Activated naive CD8-positive, alpha-beta T cell treated with anti-CD3 and anti-CD28 coated beads, Interleukin-2, amount 10 ng/mL, durations not matched to agents 7 days and 5 days (primary cell): ENCODE measurements at places on chromosomes 1 and 21. TPM values are rescaled to one million over a fixed set of nuclear protein-coding genes. Genes with fewer than 3 reads are reported as not detected.

DNA sequence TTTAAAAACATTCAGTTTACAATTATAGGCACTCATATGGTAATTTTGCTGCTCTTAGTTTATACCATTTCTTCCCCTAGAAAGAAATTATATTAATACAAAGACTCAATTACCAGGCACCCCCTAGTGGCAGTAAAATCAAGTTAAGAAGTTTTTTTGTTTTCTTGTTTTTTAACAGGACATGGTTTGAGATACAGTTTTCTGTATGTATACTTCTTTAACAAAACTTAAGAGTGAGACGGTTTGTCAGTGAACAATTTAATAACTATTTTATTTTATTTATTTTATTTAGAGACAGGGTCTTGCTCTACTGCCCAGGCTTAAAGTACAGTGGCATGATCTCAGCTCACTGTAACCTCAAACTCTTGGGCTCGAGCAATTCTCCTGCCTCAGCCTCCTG lies 224.6 kb downstream of the FAF1 start:
- no peak for DNase-seq

- no peak for DNase-seq
Observed at GRCh38 chr1:220139966-220140365, 46.0 kb downstream of the IARS2 start.

The FCGR3A gene
- 1.9 TPM for total RNA-seq

The CFAP141 gene
- not detected for total RNA-seq

DNA sequence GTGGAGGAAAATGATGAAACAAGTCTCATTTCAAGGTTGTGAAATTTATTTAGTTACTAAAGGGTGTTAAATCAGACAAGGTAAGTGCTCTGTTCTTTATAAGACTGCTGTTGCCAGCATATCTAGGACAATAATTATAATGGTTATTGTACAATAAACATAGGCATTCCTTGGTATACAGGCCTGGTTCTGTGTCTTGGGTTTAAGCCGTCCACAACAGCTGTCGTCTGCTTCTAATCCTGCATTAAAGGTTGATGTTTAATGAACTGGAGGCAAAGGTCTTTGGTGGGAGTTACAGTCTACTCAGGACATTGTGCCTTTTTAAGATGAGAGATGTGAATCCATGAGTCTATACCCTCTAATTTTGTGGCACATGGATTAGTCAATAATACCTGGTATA lies 23.4 kb upstream of the FMO4 start:
- no peak for DNase-seq

The GPR37L1 gene
- total RNA-seq, result not detected

DNA sequence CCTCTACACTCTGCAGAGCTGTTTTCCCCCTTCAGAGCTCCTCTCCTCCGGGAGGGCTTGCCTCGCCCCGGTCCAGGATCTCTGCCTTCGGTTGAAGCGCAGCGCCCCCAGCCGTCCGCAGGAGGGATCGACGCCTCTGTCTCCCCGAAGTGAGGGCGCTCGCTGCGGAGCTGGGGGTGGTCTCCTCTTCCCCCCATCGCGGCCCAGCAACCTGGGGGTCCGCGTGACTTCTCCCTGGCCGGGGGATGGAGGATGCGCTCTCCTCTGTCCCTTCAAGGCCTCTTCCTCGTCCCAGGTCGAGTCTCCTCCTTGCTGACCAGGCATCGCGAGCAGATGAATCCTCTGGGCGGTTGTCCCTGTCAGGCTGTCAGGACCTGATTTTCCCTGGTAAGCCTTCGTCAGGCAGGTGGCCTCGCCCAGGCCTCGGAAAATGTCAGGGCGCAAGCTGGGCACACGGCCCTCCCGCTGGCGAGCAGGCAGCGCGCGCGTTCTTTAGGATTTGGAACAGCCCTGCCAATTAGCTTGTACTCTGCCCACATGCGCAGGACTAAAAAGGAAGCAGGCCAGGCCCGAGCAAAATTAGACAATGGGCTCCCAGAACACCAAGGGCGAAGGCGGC lies 90.5 kb downstream of the EDEM3 start:
- DNase-seq, result peak; percentile 67

The NSUN4 gene
- 23.2 TPM for total RNA-seq

DNA sequence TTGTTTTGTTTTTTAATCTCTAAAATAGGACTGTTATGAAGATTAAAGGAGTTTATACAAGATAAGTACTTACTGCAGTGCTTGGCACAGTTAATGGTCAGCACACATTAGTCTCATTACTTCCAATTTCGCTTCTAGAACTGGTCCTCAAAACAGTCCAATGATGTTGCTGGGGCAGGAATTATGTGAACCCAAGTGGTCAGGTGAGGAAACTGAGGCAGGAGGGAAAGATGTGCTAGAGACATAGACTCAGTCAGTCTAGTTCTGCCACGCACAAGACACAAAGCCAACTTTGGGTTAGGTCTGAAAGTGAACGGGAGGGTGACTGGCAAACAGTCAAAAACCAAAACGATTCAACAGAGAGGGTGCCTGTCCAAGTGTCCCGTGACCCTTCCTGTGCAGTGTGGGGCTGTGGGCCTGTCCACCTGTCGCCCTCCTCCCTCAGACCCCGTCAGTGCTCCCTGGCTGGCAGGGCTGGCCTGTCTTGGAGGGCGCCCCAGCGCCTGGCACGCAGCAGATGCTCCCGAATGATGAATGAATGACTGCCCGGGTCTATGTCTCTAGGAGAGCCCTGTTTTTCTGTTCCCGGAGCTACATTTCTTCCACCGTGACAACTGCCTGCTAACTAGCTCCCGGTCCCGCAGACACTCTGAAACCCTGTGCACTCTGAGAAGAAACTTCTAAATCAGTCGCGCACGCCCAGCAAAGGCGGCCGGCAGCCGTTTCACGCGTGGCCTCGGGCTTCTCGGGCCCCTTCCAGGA lies 2.4 kb downstream of the LRP8 start:
- no peak for DNase-seq

- DNase-seq, result no peak
Observed at GRCh38 chr1:215883004-215883403, 315.9 kb downstream of the KCTD3 start.

The CTSS gene
- 104 TPM for total RNA-seq

The KCNJ10 gene
- not detected for total RNA-seq

- no peak for DNase-seq
Observed at GRCh38 chr1:206468571-206468970, 1.7 kb upstream of the IKBKE start.

- DNase-seq, result no peak
Observed at GRCh38 chr1:245353915-245354775, 199.4 kb downstream of the KIF26B start.

The TBX15 gene
- not detected for total RNA-seq

- no peak for DNase-seq
Observed at GRCh38 chr21:28393279-28393678, 599.4 kb downstream of the LTN1 start.

The LCE1F gene
- not detected for total RNA-seq

GRCh38 chr21:36757196-36757595 lies 58.3 kb downstream of the SIM2 start:
- DNase-seq, result no peak

- no peak for DNase-seq
Observed at GRCh38 chr1:33930346-33931110, 66.6 kb downstream of the HMGB4 start.

DNA sequence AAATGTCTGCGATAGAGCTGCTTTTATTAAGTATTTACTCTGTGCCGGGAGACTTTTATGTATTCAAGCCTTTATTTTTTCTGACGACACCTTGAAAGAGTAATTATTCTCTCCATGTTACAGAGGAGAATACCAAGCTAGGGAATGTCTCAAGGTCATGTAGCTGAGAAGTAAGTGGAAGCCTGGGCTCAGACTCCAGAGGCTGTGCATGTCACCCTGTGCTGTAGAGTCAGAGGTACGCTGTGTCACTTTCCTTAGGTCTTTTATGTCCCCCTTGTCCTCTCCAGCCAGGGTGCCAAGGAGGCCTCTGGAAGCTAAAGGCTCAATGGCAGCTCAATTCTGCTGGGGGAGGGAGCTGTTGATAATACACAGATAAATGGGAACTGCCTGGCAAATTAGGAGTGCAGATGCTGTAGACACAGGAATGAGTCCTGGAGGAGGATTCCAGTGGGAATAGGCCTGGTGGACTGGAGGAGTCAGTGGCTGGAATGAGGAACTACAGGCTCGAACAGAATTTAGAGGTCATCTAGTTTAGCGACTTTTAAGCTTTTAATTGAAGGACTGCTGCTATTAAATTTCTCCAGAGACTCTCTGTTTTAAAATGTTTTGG lies 9.3 kb upstream of the IL19 start:
- DNase-seq, result no peak

The SDF4 gene
- total RNA-seq, result 103 TPM

DNA sequence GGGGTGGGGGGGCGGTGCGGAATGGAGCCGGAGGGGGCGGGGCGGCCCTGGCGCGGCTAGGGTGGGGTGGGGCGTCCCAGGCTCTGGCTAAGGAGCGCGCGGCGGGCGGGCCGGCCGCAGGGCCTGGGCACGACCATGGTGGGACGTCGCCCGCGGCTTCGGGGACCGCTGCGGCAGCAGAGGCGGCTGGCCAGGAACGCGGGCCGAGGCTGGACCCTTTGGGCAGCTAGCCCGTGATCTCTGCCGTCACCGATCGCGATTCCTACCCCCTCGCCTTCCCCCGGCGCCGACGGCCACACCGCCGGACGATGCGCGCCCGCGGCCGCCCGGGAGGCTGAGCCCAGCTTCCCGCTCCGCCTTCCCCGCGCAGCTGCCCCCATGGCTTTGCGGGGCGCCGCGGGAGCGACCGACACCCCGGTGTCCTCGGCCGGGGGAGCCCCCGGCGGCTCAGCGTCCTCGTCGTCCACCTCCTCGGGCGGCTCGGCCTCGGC lies at the start of gene MAP3K21:
Gene MAP3K21 (plus strand): TSS at position 74 of the 491 bp plus-strand sequence. CDS start 305 bp downstream, at position 379.
- no peak for DNase-seq

The LSS gene
- total RNA-seq, result 57.6 TPM

DNA sequence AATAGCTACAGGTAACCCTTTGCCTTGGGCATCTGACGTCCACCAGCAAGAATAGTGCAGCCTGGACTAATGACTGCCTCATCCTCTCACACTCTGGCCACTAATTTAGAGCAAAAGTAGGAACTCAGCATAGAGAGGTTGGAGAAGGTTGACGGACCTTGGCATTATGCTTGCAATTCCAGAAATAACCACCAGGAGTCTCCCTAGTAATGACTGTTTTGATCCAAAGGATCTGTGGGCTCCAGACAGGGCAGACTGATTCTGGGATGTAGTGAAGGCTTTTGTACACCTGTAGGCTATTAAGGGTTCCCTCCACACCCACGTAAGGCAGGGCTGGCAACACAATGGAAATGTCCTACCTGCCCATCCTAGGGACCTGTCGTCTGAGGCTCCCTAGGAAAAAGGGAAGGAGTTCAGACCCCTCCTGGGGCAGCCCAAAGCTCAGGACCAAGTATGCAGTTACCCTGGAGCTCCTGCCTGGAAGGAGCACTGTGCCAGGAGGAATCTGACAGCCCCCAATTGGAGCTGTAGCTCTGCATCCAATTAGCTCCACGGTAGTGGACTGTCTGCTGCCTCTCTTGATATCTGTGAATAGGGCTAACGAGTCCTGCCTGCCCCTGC lies 91.0 kb upstream of the TMEM51 start:
- DNase-seq, result no peak

The HSD11B1 gene
- not detected for total RNA-seq

- DNase-seq, result no peak
Observed at GRCh38 chr1:229599218-229599954, 26.5 kb downstream of the TAF5L start.

The PCSK9 gene
- total RNA-seq, result not detected

GRCh38 chr1:108892356-108893140 lies 15.8 kb downstream of the GPSM2 start:
- no peak for DNase-seq

- no peak for DNase-seq
Observed at GRCh38 chr1:8189931-8190483, 127.9 kb upstream of the SLC45A1 start.

The STUM gene
- not detected for total RNA-seq
